CD4-positive, alpha-beta memory T cell (primary cell): ENCODE measurements at places on chromosomes 6 and 20.

- no peak for DNase-seq
These were observed at the start of gene MAS1 for GRCh38 chr6:159890792-159891191. Gene MAS1, plus strand, starts transcription at chr6:159890988. Its CDS starts 15,968 bp downstream, at chr6:159906956.

DNA sequence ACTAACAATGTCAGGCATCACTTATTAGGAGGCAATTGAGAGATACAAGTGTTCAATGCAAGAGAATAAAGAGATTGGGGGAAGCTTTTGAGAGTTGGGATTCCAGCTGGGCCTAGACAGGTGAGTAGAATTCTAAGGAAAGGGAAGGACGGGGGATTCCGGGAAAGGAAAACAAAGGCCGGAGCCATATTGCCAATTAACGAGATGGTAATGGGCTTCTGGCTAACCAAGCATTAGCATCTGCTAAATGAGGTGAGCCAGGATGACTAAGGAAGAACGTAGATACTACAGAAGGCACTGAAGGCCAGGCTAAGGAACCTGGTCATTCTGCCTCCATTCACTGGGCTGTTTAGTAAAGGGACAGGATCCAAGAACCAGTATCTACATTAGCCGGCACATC lies 10.5 kb downstream of the FYN start:
- no peak for DNase-seq

DNA sequence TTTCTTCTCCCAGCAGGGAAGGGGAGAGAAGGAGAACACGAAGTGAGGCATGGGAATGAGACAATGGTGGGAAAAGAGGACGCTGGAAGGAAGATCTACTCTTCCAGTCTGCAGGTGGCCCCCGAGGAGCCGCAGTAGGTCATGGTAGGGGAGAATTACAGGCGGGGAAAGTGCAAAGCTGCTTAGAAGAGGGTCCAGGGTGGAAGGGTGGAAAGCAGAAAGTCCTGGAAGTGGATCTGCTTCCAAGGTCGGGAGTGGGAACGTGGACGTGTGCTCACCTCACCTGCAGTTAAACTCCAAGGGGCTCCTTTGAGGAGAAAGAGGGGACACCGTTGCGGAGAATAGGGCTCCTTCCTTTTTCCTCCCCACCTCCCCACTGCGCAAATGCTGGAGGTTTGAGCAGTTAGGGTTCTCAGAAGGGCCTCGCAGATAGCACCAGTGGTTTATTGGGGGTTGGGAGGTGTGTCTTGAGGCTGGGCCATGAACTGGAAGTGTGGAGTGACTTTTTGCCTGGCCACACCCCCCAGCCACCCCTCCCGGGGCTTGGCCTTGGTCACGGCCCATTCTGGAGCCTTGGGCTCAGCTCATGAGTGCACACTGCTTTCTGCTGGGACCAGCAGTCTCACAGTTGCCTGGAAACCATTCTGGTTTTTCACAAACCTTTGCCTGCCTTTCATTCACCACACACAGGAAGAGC lies 100.4 kb upstream of the MLN start:
- DNase-seq, result peak; percentile 84

DNA sequence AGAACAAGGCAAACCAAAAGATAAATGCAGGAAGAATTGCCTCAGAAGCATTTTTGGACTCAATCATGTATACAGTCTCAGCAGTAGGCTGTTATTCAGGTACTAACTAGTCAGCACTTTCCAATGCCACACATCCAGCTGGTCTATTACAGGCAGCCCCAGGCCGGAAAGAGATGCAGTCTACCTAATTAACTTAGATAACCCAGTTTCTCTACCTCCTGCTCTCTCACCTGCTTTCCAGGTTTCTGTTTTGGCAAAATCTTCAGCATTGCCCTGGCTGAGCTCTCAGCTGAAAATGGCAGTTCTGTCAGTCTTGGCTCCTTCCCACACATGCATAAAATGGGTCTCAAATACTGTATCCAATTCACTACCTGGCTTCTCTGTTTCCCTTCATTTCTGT lies 101.3 kb upstream of the UFL1 start:
- no peak for DNase-seq

GRCh38 chr6:139486476-139486799 lies 112.0 kb upstream of the CITED2 start:
- DNase-seq, result no peak

GRCh38 chr6:82227770-82228169 lies 19.8 kb downstream of the IBTK start:
- DNase-seq, result no peak

- DNase-seq, result no peak
These were observed 22.1 kb downstream of the CYP24A1 start for GRCh38 chr20:54151511-54152226.

DNA sequence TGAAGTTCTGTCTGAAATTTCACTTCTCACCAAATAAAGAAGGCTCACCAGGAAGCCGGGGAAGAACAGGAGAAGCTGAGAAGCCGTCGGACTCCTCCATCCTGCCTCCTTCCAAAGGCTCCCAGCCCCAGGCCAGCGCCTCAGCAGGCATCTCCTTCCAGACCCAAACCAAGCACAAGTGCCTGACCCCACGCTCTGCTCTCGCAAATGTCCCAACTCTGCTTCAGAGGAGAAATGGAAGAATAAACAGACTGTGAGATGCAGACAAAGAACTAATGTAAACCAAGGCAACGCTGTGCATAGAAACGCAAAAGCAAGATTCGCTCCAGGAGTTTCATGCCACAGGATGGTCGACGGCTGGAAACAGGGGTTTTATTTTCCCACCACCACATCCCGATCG lies 100.3 kb upstream of the EXOC2 start:
- DNase-seq, result no peak

- no peak for DNase-seq
These were observed 417 bp downstream of the VAPB start for GRCh38 chr20:58389324-58389967.

GRCh38 chr6:150336299-150336698 lies 32.5 kb upstream of the IYD start:
- no peak for DNase-seq

GRCh38 chr6:127843582-127843981 lies 57.3 kb downstream of the THEMIS start:
- no peak for DNase-seq

GRCh38 chr6:16405375-16405774 lies 167.0 kb downstream of the GMPR start:
- no peak for DNase-seq

DNA sequence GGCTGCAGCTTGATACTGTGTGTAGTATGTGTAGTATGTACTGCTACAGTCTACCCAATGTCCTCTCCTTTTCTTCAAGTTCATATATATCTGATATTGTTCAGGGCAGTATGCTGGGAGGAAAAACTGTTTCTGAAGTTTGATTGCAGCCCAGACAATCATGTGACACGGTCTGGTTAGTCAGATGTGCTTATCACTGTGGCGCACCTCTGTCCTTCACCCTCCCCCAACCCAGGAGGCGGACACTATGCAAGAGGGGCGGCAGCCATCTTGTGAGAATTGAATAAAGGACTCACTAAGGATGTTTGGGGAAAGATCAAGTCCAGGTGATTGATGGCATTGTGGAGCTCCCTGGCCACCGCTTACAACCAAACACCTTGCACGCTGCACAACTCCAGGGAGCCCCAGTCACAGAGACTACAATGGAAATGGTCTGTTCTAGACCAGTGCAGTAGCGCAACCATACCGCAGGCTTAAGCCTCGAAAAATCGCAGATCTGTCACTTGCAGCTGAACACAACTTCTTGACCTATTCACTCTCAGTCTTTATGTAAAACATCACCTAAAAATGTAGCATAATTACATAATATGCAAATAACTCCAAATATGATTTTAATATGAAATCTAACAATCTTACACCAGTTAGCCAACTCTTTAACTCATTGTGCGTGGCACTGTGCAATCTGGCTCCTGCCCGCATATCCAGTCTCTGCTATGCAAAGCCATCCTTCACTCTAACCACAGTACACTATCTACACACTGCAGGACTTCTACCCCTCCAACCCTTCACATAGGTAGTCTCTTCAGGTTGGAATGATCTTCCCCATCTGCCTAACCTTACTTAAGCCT lies 79.3 kb downstream of the VGLL2 start:
- no peak for DNase-seq
